ENCODE measurements at places on chromosomes 16 and 17. TPM values are rescaled to one million over a fixed set of nuclear protein-coding genes. Genes with fewer than 3 reads are reported as not detected.

GRCh38 chr17:7977039-7977438 is 25.4 kb upstream of the GUCY2D start:
- DNase-seq = no peak

- DNase-seq = no peak
Observed at GRCh38 chr17:63855185-63855584, 12.7 kb upstream of the SMARCD2 start.

GRCh38 chr16:85897382-85897781 is 1.6 kb upstream of the IRF8 start:
- no peak for DNase-seq

Gene ANKRD40CL
- 0.29 TPM for total RNA-seq

GRCh38 chr17:70717042-70717441 is 547.7 kb downstream of the KCNJ2 start:
- DNase-seq = no peak

Gene KRTAP9-4
- total RNA-seq = not detected

DNA sequence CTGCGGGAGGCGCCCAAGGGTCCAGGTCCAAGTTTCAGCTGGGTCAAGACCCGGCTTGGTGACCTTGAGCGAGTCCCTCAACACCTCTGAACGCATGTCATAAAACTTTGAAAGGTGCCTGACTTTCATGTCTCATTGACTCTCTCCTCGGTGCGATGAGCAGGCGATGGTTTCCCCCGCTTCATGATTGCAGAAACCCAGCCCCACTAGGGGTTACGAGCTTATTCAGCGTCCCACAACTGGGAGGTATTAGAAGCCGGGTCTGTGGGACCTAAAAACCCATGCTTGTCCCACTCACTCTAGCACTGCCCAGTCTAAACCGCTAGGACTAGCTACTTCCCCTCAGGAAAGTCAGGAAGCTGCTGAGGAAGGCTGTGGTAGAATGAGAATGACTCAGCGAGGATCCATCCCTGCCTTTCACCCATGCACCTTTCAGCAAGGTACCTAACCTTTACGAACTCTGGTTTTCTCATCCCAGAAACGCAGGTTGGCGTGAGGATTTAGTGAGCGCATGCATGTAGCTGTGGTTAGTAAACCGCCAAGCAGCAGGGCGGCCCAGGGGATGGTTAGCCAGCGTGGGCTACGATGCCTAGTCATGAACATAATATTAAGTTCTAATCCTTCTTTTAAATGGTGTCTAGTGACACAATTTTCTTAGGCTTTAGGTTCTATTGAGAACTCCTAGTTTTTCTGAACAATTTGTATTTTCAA is 26.2 kb upstream of the RFFL start:
- no peak for DNase-seq

- DNase-seq = no peak
Observed at GRCh38 chr17:54971147-54971546, 2.6 kb downstream of the STXBP4 start.

Gene RPL23
- 444 TPM for total RNA-seq

GRCh38 chr17:34885076-34885475 is 76.2 kb downstream of the CCT6B start:
- DNase-seq = no peak

DNA sequence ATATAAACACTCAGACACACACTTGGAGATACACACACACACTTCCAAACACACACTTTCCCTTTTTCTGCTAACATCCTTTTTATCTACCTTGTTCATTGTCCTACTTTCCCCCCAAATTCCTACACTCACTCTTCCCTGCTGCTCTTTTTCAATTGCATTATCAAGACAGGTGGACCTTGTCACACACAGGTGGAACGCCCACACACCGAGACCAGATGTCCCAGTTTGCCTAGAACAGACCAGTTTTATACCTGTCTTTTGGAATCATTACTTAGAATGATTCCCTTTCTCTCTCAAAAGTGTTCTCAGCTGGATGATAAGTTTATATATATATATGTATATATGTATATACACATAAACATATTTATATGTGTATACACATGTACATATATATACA is 50.7 kb upstream of the ARHGAP44 start:
- no peak for DNase-seq

DNA sequence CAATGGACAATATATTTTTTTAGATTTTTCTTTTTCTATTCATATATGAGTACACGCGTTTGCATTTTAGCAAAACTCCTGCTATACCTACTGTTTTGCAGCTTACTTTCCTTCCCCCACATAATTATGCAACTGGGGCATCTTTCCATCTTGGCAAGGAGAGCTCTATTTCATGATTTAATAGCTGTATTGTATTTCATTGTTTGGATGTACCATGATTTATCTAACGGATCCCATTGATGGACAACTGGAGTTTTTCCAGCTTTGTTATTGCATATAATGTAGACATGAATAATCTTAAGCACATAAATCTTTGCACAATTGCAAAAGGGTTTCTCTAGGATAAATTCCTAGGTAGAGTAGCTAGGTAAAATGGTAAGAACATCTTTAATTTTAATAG is 133.9 kb downstream of the PITPNC1 start:
- no peak for DNase-seq

Gene BCL6B
- total RNA-seq = 0.71 TPM

DNA sequence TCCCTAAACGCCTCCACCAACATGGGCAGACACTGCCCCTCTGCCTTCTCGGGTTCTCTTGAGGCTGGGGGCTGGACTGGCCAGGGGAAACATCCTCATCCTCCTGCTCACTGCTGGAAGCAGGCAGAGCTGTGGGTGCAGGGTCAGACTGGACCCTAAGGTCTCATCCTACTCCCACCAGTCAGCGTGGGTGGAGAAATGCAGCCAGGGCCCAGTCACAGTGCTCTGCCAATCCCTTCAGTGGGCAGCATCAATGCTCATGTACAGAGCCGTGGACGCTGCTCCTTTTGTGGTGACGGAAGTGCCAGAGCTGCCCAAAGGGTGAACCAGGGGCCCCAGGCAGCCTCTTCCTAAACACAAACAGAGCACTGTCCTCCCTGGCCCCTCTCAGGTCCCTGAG is 13.4 kb upstream of the TBX2 start:
- no peak for DNase-seq

Gene SETD6
- 10.5 TPM for total RNA-seq

Gene TBC1D28
- total RNA-seq = not detected

DNA sequence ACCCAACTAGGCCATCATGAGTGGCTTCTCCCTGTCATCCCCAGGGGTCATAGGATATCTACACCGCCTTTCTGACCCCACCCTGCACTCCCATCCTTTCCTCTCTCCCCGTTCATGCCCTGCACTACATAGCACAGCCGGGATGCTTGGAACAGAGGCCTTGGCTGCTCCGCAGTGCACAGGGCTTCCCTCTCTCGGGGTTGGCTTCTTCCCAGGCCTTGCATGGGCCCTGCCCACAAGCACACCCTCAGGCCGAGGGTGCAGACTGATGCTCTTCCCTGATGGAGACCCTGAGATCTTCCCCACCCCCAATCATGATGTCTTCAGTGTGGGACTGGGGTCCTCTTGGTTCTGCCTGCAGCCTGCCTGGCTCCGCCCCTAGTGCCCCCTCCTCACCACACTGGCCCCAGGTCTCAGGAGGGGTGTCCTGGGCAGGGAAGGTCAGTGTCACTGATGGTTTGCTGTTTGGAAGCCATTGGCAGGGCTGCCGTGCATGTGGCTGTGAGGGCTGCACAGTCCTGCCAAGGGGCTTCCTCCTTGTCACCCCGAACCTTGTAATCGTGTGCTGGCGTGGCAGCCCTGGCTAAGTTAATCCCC is 14.3 kb upstream of the NAGLU start:
- DNase-seq = no peak

- no peak for DNase-seq
Observed at GRCh38 chr17:34360601-34361270, 2.3 kb downstream of the CCL1 start.

DNA sequence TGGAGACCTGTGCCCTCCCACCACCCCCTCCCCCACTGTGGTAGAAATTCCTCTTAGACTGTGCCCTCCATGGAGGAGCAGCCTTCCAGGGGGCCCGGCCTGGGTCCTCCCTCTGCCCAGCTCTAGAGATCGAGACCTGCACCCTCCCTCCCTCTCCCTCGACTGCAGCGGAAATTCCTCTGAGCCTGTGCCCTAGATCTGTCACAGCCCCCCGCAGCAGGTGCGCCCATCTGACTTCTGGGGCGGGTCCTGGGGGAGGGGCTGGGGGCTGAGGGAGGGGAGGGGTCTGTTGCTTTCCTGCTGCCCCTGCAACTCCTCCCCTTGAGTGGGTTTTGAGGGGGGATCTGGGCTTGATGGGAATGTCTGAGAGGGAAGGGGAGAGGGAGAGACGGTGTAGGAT is 177.8 kb upstream of the GSE1 start:
- DNase-seq = no peak

DNA sequence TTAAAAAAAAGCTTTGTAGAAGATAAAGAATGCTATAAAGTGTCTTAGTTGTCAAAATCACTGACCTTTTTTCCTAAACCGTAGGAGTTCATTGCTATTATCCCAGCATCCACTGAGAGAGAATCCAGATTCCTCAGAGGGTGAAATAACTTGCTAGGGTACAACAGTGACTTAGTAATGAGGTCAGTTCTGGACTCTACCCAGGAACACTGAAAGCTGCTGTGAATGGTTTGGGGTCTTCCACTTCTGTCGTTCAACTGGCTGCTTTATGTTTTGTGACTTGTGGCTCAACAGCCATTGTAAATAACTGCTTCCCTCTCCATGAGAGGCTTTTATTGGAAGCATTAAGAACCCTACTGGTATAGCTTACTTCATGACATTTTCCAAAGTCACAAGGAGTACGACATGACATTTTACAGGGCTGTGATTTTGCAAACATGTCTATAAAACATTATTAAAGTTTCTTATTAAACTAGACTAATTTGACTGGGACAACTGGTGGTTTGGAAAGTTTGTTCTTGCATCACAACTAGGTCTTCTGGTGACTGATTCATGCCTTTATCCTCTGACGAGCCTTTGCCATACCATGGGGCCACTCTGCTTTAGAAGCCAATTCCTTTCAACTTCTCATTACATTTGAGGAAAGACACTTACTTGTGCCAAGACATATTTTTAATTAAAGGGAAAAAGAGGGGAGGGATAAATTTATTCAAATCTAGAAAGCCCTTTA is 92.2 kb upstream of the CDH11 start:
- no peak for DNase-seq

DNA sequence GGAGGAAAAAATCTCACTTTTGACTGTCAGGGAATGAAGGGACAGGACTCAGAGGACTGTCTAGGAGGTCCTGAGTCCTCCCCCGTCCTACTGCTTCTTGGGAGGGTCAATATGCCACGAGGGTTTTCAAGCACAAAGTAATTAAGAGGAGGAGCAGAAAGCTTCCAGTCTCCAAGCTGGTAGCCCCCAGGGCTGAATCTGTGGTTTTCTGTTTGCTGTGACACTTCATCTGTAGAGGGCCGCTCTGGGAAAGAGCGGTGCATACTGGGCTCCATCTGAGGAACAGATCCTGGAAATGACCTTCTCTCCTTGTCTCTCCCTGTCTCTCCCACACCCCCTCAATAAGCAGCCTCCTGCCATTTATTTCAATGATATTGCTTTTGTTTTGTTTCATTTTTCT is 180.1 kb upstream of the SDK2 start:
- DNase-seq = no peak

GRCh38 chr17:77354670-77355455 is 214.1 kb downstream of the SEC14L1 start:
- peak; percentile 96 for DNase-seq

Gene C16orf86
- 4.3 TPM for total RNA-seq

Gene MAP3K3
- total RNA-seq = 13.4 TPM

Gene HOXB7
- not detected for total RNA-seq

DNA sequence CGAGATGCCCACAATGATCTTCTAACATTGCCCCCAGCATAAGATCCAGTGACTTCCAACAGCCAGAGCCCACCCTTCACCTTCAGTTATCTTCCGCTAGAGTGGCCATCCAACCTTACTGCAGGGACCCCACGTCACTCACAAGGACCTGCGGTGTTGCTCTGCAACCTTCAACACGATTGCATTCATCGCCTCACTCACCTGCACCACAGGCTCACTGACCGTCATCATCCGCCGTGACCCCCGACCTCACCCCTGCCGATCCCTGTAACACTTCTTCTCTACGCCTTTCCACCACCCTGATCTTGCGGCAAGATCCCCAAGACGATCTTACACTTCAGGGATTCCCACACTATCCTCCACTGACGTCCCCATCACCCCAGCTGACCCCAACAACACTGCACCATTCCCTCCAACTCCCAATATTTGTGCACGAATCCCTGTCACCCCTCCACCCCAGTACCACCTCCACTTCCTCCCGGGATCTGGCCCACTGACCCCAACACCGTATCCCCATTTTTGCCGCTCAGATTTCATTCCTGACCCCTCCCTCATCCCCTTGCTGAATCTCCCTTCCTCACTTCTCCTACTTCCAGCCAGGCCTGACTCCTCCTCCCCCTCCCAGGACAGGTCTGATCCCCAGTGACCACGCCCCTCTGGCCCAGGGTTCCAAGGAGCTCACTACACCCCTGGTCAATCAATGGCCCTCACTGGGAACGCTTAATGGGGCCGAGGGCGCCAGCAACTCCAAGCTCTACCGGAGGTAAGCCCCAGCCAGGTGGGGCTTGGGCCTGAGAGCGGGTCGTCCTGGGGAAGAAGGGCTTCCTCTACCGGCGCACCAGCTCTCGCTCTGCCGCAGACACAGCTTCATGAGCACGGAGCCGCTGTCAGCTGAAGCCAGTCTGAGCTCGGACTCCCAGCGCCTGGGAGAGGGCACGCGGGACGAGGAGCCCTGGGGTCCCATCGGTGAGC is 7.6 kb downstream of the RUNDC3A start:
- no peak for DNase-seq

GRCh38 chr16:50326835-50327465 is 41.8 kb downstream of the BRD7 start:
- DNase-seq = no peak

- DNase-seq = no peak
Observed at GRCh38 chr16:49635591-49636581, 220.0 kb downstream of the ZNF423 start.

Gene HOXB1
- total RNA-seq = not detected

- no peak for DNase-seq
Observed at GRCh38 chr16:26649381-26650045, 417.2 kb upstream of the C16orf82 start.

DNA sequence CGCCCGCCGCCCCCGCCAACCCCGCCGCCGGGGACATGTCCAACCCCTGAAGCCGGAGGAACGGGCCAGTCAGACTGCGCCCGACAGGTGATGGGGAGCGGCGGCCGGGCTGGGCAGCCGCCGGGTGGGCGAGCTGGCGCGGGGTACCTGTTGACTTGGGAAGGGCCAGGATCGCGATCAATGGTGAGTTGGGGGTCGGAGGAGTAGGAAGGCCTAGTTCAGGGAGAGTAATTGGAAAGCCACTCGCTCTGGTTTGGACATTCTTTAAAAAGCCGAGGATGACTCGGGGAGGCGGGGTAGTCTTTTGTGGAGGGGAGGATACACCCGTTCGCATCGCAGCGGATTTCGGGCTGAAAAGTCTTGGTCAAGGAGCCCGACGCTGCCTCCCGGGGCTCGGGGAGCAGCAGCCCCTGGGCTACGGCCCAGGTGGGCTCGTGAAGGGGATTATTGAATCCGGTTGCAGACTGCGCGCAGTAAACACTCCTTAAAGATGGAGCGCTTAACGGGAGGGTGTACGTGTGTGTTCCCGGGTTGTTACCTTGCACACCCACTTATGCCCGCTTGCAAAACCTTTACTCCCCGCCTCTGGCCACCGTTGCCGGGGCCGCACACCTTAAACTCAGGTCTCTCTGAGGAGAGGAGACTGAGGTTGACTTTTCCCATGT is 123.8 kb downstream of the GOSR1 start:
- peak; percentile 25 for DNase-seq

Measured in right lobe of liver (tissue), 6 donors.